ENCODE measurements at places on chromosomes 7 and 10.

GRCh38 chr10:71978476-71978875 is 14.3 kb downstream of the CHST3 start:
- no peak for DNase-seq

DNA sequence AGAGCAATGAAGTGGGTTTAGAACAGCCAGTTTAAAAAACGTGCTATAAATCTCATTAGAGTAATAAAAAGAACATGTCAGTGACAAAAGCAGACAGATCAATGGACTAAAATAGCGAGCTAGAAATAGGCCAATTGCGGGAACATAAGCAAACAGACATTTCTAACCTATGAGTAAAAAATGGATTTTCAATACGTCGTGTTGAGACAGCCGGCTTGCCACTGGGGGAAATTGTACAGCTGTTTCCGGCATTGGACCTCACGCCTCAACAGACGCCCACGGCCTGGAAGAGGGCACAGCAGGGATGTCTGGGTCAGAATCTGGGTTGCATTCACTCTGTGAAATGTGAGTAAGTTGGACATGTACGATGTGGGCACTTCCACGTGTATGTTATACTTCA is 92.9 kb downstream of the SVOPL start:
- DNase-seq: no peak

- no peak for DNase-seq
Observed at GRCh38 chr7:90563286-90563685, 32.8 kb upstream of the CDK14 start.

- DNase-seq: no peak
Observed at GRCh38 chr7:131625817-131626372, 69.5 kb upstream of the PODXL start.

DNA sequence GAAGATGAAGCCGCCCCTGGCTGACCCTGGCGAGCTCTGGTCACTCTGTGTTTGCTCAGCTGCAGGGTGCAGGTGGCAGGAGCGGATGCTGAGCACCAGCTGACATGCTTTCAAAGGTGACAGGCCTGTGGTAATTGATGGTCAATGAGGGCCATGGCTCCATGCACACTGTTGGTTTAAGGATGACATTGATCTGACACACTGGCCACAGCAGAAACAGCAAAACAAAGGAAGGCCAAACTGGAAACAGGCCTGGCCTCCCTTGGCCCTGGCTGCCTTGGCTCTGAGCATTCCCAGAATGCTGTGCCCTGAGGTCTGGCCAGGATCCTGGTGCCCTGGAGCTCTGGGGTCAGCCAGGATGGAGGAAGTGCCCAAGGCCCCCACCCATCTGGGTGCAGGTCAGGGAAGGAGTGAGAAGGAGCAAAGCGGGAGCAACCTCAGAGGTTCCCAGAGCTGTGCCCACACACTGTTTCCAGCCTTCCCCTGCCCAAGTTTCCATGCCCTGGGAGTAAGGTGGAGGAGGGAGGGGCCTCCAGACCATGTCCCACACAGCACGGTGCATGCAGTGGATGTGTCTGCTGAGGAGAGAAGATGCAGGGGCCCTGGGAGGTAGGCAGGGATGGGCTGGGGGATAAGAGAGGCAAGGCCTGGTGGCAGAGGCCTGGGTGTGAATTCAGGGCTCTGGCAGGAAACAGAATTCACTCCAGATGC is 302.2 kb downstream of the RPS24 start:
- no peak for DNase-seq
